ENCODE measurements at places on chromosomes 2 and 18. TPM values are rescaled to one million over a fixed set of nuclear protein-coding genes. Genes with fewer than 3 reads are reported as not detected.

The GPATCH11 gene
- total RNA-seq = 19.8 TPM

The PCBP1 gene
- 81.6 TPM for total RNA-seq

The PAX8 gene
- 1.3 TPM for total RNA-seq

DNA sequence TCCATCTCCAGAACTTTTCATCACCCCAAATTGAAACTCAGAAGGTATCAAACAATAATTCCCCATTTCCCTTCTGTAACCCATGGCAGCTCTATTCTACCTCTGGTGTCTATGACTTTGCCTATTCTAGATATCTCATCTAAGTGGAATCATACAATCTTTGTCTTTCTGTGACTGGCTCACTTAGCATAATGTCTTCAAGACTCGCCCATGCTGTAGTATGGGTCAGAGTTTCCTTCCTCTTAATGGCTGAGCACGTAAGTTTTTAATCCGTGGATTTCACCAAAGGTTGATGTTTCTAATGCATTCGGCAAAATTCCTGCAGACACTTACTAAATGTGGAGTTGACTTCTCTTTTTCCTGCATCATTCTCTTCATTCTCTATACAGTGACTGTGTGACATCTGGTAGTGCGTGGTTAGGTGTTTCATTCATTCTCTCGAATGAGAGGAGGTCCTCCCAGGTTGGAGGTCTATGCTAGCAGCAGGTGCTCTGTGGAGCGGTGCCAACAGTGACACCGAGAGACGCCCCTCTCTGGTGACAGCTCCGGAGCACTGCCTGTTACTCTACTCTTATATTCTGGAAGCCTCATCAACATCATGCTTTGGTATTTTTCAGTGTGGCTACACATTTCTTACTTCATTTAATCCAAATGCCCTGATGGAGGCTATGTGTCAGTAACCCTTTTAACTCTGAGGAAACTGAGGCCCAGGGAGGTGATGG, 50.1 kb downstream of the ATOH8 start:
- no peaks in the 10 kb centered on the region for H3K36me3 ChIP-seq
- no peak overlapping the region for H3K27ac ChIP-seq
- peaks cover 28% of the 10 kb centered on the region for H3K4me1 ChIP-seq
- H3K27me3 ChIP-seq = no peaks in the 10 kb centered on the region
- H3K4me3 ChIP-seq = no peak overlapping the region

DNA sequence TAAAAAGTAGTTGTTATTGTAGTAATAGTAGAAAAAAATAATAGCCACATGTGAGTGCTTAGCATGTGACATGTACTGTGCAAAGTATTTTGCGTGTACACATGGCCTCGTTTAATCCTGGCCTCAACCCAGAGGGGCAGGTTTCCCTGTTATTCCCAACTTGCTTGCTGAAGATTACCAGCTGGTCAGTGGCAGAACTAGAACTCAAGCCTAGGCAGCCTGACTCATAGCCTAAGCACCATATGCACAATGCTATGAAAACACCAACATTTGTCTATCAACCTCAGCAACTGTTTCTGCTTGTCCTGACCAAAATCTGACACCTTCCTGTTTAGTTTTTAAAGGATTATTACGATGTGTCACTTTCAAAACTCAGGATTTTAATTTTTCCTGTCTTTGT, 234.9 kb upstream of the SMAD7 start:
- peak; percentile 18 for DNase-seq
- no peaks in the 10 kb centered on the region for H3K36me3 ChIP-seq
- H3K27me3 ChIP-seq = no peaks in the 10 kb centered on the region
- H3K27ac ChIP-seq = peak overlapping the region; percentile 29
- no peak overlapping the region for H3K4me3 ChIP-seq

DNA sequence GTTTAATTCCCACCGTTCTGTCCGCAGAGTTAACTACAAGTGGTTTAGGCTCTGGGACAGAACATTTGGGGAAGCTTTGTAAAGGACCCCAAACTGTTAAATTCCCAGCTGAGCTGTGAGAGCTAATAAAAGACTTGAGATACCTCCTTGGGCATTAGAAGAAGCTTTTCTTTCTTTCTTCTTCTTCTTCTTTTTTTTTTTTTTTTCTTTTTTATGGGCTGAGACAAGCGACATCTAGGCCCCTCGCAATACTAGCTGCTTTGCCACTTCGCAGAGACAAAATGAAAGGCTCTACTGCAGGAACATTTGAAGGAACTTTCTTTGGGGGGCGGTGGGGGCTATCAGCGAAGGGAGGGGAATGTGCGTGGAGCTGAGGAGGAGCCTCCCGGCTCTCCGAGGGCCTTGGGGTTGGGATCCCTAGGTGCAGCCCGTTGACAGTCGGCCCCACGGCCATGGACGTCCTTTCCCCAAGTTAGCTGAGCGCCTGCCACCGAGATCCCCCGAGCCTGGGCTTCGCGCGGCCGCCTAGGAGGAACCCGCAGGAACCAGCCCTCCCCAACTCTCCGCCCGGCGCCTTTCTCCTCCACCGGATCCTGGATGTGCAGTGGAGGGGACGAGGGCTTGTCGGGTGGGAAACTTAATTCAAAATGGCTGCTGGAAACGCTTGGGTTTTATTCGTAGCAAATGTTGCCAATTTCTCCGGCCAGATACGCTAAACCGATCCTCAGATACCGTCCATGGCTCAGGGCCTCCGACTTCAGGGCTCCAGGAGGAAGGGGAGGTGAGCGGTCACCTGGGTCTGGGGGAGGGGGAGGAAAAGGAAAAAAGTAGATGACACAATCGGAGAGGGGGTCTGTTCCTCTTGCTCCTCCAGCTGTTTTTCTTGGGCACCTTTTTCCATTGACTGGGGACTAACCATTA, 4.2 kb downstream of the MEIS1 start:
- H3K27ac ChIP-seq = no peak overlapping the region
- no peaks in the 10 kb centered on the region for H3K4me1 ChIP-seq
- peaks cover 2% of the 10 kb centered on the region for H3K36me3 ChIP-seq
- no peaks in the 10 kb centered on the region for H3K27me3 ChIP-seq
- no peak for DNase-seq

DNA sequence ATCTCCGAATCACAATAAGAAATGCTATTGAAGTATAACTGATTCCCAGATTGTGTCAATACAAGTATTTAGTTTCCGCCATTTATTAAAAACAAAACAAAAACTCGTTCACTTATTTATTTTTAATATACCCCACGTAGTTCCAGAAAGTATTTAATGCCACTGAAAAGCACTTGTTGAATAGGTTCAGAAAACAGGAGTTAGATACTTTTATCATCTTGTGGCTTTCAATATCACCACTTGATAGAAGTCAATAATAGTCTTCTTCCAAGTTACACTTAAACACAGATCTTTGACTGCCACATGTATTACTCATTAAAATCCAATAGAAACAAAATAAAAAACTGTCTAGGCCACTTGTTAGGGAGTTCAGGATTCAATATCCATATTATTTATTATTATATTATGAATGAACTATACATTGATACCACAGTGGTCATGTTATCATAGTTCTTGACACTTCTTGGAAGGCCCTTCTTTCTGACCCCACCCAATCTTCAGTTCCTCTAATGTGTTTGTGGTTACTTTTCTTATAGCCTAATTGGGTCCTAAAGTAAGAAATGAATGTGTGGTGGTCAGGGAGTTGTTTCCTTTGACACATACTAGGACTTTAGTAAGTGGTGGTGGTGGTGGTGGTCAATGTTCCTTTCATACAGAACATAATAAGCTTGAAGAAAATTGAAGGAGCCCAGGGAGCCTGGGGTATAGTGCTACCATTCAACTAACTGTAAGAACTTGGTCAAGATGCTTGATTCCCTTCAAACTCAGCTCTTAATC, 221.3 kb upstream of the ITGA4 start:
- H3K36me3 ChIP-seq = no peaks in the 10 kb centered on the region
- no peak for DNase-seq
- peaks cover 2% of the 10 kb centered on the region for H3K4me1 ChIP-seq
- no peaks in the 10 kb centered on the region for H3K27me3 ChIP-seq

DNA sequence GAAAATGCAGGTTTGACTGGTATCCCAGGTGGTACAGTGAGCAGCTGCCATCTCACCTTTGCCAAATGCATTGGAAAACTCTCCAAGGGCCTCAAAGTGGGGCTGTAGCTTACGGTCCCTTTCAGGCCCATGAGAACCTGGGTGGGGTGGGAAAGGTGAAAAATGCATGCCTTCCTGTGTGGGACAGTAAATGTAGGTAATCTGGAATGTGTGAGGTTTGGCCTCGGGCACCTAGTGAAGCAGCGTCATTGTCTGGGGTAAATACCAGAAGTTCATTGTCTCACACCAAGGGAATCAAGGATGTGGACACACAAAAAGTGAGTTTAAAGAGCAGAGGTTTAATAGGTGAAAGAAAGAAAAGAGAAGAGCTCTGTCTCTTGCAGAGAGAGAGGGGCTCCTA, 36.6 kb downstream of the TIMM21 start:
- no peaks in the 10 kb centered on the region for H3K27me3 ChIP-seq
- no peaks in the 10 kb centered on the region for H3K36me3 ChIP-seq
- no peak overlapping the region for H3K27ac ChIP-seq
- peaks cover 10% of the 10 kb centered on the region for H3K4me1 ChIP-seq
- DNase-seq = no peak

DNA sequence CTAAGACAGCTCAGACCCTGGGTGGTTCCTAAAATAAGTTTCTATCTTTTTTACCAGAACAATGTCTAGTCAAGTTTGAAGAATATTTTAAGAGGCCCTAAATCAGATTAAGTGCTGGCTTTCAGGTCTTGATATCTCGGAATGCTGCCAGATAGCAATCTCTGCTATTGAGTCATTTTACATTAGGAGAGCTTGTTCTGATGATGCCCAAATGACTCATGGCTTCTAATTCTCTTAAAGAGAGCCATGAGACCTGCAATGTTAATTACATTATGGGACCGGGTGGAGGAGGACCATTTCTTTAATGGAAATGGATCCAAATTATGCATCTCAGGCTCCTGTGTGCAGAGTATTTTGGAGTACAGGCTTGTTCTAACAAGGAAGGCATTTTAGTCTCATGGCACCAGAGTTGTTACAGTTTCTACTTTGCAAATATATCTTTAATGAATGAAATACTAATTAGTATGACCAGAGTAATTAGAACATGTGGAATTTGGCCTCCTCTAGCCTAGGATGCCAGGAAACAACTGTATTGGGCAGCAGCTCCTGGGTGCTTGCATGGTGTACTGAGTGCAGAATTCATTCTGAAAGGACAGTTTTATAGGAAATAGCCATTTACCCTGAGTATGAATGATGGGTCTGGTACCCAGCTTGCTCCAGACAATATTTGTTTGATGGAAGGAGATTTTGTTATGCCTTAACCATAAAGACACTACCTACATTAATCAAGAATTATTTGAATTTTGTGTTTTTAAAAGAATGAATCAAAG, 94.0 kb upstream of the SULT1C3 start:
- no peak for DNase-seq
- H3K4me1 ChIP-seq = no peaks in the 10 kb centered on the region
- H3K4me3 ChIP-seq = no peak overlapping the region
- H3K36me3 ChIP-seq = no peaks in the 10 kb centered on the region

DNA sequence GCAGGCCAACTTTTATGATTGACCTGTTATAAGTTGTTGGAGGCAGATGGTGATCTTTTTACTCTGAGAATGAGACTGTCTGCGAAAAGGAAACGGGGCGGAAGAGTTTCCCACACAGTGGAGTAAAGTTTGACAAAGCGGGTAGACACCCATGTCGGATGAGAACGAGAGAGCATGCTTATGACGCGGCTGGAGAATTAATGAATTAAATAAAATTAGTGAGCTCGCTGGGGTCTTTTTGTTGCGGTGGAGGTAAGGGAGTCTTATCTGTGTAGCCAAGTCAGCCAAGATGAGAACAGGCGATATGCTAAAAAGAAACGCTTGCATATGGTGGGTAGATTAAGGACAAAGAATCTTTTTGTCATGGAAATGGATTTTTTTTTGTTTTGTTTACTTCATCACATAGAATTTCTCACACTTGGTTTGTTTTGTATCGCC, 1.8 kb downstream of the SALL3 start:
- no peak overlapping the region for H3K4me3 ChIP-seq
- H3K27me3 ChIP-seq = no peaks in the 10 kb centered on the region
- H3K36me3 ChIP-seq = no peaks in the 10 kb centered on the region
- H3K4me1 ChIP-seq = no peaks in the 10 kb centered on the region
- DNase-seq = no peak

The DSG4 gene
- not detected for total RNA-seq

- H3K4me3 ChIP-seq = no peak overlapping the region
- no peak overlapping the region for H3K27ac ChIP-seq
- DNase-seq = no peak
Observed at GRCh38 chr2:45344502-45344901, 266.6 kb downstream of the SRBD1 start.

- no peaks in the 10 kb centered on the region for H3K4me1 ChIP-seq
- peaks cover 3% of the 10 kb centered on the region for H3K27me3 ChIP-seq
- H3K4me3 ChIP-seq = no peak overlapping the region
- no peak for DNase-seq
Observed at GRCh38 chr2:56648802-56649201, 465.0 kb downstream of the CCDC85A start.

- no peak overlapping the region for H3K4me3 ChIP-seq
- no peak for DNase-seq
- no peaks in the 10 kb centered on the region for H3K4me1 ChIP-seq
- H3K27ac ChIP-seq = no peak overlapping the region
- H3K36me3 ChIP-seq = no peaks in the 10 kb centered on the region
Observed at GRCh38 chr2:172381275-172382027, 45.9 kb upstream of the ITGA6 start.

DNA sequence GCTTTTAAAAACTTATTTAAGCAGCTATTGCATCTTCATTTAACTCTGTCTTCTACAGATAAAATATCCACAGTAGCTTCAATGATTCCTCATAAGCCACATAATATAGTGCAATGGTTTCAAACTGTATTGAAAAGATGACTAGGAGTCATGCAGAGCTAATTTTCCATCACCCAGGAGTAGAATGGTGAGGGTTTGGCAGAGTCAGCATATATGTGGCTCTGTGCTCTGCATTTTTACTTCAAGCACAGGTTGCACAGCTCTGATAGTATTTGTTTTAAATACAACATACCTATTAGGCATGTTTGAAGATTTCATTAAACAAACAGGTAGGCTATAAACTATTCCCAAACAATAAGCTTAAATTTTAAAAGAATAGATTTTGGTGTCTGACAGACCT, 731.9 kb upstream of the VRK2 start:
- no peak overlapping the region for H3K4me3 ChIP-seq
- no peak for DNase-seq
- no peaks in the 10 kb centered on the region for H3K36me3 ChIP-seq
- no peaks in the 10 kb centered on the region for H3K27me3 ChIP-seq
- H3K27ac ChIP-seq = no peak overlapping the region

DNA sequence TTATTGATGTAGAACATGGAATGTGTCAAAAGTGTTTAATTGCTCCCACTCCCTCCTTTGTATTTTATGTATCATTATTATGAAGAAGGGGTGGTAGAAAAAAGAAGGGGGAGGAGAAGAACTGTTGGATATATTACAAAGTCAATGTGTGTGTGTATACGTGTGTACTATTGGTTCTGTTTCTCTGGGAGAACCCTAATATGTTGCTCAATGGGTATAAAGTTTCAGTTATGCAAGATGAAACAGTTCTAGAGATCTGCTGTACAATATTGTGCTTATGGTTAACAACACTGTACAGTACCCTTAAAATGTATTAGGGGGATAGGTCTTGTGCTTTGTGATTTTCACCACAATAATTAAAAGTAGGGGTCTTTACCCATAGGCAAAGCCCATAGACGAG, 58.1 kb upstream of the ZC3H15 start:
- H3K4me3 ChIP-seq = no peak overlapping the region
- no peaks in the 10 kb centered on the region for H3K27me3 ChIP-seq
- H3K4me1 ChIP-seq = no peaks in the 10 kb centered on the region
- no peaks in the 10 kb centered on the region for H3K36me3 ChIP-seq
- no peak for DNase-seq
- H3K27ac ChIP-seq = no peak overlapping the region
